ENCODE measurements at places on chromosomes 7 and 10. TPM values are rescaled to one million over a fixed set of nuclear protein-coding genes. Genes with fewer than 3 reads are reported as not detected.

Gene PDE1C
- total RNA-seq: 1.2 TPM

Gene SLC25A28
- 13.5 TPM for total RNA-seq

Gene FRMD4A
- 2.3 TPM for total RNA-seq

Gene C10orf105
- total RNA-seq: not detected

Gene GIMAP1
- not detected for total RNA-seq

Gene VSIR
- total RNA-seq: 10.0 TPM

Gene ZPBP
- total RNA-seq: not detected

Gene LRRD1
- total RNA-seq: not detected

Gene AMPH
- not detected for total RNA-seq

Gene EPO
- not detected for total RNA-seq

Gene C10orf53
- not detected for total RNA-seq

Gene HOXA5
- 0.43 TPM for total RNA-seq

Gene PGAM2
- 1.3 TPM for total RNA-seq

Data from tracheal epithelial cell (primary cell).